ENCODE measurements at places on chromosomes 7 and 10.

- DNase-seq, result no peak
Measured at GRCh38 chr10:46264336-46264735, 22.5 kb upstream of the ANTXRL start.

GRCh38 chr7:957418-958220, 3.1 kb upstream of the ADAP1 start:
- DNase-seq, result no peak

- DNase-seq, result no peak
Measured at GRCh38 chr10:77718957-77719356, 81.3 kb upstream of the KCNMA1 start.

DNA sequence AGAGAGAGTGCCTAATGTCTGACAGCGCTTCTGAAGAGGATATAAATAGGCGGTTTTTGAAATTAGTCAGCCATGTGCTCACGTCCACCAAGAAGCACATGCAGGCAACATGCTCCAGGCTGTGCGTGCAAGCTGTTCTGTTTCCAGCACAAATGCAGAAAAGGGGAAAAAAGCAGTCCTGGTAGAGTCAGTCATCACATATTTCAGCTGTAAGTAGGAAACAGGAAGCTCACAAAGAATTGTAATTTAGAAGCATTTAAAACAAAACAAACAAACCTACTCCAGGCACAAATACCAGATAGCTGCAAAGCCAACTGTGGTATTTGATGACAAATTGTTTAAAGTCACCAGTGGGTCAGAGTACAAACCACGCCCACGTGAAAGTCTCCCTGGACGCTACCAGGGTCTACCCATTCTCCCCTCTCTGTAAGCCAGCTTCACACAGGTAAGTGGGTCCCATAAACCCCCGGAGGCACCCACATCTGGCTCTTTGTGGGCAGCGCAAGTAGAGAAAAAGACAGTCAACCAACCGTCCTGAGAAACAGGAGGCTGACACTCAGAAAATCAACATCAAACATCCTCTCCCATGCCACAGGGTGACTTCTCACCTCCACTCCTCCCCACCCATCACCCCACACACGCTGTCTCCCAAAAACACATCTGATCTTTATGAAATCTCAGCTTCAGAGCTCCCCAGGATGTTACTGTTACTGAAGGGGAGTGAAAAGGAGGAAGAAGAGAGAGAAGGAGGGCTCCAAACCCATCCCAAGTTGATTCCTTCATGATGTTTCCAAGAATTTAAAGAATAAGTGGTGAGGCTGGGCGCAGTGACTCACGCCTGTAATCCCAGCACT, 186.4 kb downstream of the FAM107B start:
- no peak for DNase-seq

DNA sequence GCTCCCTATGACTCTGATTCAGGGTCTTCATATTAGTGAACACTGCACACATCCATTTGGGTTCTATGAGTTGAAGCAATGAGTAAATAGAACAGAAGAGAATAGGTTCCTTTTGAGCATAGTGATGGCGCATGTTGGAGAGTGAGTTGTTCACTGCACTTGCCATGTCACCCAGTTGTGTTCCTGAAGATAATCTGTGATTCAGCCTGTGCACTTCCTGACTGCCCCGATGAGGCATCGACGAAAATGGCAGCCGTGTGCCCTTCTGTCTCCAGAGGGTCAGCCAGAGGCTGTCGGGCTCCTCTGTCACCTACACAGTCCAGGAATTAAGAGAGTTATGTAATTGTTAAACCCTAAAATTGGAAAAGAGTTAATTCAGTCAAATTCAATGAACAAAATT, 94.7 kb downstream of the GALNT11 start:
- no peak for DNase-seq

DNA sequence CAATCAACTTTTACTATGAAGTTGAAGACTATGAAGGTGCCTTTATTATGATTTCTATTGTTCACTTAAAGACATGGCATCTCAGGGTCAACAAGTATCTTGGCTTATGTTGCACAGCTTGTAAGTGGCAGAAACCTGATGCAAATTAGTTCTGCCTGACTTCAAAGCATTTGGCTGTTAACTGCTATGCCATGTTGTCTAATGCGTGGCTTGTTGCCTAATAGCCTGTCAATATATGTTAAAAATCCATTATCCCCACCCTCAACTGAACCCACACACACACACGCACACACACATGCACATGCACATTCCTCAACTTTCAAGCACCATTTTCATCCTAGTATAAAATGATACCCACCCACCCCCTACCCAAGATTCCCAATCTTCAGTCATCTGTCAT, 217.1 kb downstream of the NRG3 start:
- no peak for DNase-seq

DNA sequence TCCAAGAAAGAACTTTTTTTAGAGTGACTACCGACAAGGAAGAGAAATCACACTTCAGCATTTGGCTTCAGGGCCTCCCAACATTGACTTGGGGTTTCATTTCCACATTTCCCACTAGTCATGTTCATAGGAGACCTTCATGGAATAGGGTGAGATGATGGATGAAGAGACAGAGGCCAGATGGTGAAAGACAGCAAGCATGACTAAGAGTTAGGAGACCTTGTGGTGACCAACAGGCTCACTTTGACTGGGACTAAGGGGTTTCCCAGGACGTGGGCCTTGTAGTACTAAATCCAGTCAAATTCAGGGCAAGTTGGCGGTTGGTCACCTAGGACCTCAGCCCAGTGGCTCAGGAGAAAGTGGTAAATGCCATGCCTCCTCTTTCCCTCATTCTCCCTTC, 3.0 kb upstream of the GIMAP5 start:
- DNase-seq, result no peak

GRCh38 chr7:132377015-132377414, 199.3 kb downstream of the PLXNA4 start:
- no peak for DNase-seq

DNA sequence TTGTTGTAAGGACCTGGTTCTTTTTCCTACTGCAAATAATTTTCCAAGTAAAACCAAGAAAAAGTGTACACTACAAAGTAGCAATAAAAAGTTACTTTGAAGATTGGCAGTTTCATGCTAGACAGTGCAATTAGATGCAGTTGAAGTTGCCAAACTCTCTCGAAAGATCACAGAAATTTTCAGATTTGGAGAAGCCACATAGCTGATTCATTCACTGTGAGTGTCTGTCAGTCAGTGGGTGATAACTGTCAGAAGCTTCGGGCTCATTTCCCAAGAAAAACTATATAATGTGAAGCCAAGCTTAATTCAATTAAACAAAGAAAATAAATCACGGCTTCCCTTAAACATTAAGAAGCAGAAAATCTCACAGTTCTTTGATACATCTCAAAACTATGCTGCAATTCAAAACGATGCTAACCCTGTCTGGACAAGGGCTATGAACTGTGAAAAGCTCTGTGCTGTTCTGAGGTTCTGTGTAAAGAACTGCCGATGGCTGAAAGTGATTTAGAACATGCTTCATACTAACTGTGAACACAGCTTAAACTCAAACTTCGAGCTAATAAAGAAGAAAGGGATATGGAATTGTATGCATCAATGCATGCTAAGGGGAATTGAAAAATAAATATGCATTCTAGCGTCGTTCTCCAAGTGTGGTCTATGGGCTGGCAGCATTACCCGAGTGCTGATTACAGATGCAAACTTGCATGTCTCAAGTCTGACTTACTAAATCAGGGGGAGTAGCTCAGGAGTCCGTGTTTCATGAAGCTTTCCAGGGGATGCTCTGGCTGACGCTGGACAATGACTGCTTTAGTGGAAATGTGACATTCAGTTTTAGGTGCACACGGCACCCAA, 557.4 kb downstream of the CALN1 start:
- DNase-seq, result no peak

DNA sequence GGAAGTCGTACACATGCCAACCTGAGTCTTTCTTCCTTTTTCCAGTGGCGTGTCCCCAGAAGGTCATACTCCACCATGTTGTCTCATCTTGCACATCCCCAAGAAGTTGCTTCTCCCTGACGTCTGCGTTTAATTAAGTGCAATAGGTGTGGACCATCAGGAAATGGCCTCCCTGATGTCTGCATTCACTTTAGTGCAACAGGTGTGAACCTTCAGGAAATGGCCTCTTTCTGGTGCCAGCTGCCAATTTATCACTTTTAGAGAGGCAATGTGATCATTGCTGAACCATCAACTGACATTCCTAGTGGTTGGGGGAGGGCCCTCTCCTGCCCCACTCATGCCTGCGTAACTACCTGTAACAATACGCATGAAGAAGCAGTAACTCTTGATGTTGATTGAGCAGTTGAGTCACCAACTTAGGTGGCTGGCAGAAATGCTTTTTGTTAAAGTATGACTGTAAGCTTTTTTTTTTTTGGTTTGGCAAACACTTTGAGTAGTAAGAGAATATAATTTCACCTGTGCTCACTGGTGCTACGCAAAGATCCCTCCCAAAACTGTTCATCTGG, 25.8 kb downstream of the SCIN start:
- DNase-seq, result no peak

DNA sequence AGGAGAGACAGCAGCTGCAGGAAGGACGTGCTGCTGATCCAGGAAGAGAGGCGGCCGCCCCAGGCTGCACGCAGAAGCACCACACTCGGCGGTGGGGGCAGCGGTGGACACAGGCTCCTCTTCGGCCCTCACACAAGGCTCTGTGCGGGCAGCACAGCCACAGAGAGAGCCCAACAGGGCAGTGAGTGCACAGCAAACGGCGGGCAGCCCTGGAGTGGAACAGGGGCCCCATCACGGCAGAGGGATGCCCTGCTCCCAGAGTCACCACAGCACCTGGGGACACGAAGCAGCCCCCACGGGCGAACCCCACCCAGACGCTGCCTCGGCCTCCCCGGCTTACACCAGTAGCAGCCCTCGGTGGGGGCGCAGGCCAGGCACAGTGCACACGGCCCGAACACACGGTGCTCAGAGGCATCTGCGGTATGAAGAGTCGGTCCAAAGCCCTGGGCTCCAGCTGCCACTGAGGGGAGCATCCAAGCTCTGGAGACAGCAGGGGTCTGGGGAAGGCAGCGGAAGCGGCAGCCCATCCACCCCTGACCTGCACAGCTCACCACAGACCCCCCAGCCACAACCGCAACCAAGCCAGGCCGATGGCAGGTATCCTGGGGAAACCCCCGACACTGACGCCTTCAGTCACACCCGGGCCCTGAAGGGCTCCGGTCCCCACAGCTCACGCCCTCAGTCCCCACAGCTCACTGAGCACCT, 16.8 kb downstream of the NUDT1 start:
- no peak for DNase-seq

DNA sequence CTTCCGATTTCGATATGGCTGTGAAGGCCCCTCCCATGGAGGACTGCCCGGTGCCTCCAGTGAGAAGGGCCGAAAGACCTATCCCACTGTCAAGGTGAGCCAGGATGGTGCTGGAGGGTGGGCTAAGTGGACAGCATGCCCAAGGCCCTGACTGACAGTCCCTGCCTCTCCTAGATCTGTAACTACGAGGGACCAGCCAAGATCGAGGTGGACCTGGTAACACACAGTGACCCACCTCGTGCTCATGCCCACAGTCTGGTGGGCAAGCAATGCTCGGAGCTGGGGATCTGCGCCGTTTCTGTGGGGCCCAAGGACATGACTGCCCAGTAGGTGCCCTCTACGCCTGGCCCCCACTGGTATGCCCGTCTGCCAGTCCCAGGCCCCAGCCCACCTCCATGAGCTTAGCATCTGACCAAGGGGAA, 1.2 kb downstream of the NFKB2 start:
- DNase-seq, result no peak

GRCh38 chr10:57754803-57755202, 512.9 kb downstream of the IPMK start:
- DNase-seq, result no peak

GRCh38 chr10:3763852-3764625, 21.0 kb downstream of the KLF6 start:
- DNase-seq, result no peak

DNA sequence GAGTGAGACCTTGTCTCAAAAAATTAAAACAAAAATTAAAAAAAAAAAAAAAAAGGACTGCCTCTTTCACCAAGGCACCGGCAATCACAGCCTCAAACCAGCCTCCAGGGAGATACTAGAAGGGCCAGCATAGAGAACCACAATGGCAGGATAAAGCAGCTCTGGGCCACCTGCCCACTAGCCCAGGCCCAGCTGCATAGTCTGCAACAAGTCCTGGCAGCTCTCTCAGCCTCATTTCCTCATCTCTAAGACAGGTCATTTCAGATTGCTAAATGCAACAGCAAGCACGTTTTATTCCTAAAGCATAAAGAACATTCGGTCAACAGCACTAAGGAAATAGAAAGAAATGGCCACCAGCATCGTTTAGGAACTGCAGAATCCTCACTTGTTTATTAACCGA, 28.8 kb downstream of the XPNPEP1 start:
- DNase-seq, result no peak

GRCh38 chr7:128811631-128812430, 18.4 kb upstream of the FLNC start:
- DNase-seq, result no peak

- no peak for DNase-seq
Measured at GRCh38 chr10:11286261-11286852, 268.7 kb downstream of the CELF2 start.

DNA sequence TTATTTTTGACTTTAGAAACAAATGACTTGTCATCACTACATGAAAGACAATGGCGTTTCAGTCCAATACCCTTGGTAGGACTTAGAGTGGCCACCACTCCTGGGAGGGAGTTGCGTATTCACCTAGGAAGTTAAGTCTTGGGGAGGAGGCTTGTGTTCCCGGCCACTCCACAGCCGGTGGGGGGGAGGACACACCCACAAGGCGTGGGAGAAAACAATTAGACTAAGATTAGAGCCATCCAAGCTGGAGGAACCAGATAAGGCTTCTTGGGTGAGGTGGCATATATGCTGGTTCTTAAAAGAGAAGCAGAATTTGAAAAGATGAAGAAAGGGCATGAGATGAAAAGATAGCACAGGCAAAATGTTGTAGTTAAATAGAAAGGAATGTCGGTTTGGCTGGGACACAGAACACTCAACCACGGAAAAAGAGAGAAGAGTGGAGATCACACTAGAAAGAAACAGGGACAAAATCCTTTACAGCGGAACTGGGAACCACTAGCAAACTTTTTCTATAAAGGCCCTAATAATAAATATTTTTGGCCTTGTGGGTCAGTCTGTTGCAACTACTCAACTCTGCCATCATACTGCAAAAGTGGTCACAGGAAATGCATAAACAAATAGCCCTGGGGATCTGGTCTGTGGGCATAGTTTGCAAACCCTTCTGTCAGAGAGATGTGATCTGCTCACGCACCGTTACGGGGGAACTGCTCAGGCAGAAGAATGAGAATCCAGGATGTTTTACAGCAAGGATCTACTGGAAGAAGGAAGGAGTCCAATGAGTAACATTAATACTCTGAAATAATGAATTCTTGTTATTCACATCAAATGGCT, 651.8 kb downstream of the PARD3 start:
- DNase-seq, result no peak

DNA sequence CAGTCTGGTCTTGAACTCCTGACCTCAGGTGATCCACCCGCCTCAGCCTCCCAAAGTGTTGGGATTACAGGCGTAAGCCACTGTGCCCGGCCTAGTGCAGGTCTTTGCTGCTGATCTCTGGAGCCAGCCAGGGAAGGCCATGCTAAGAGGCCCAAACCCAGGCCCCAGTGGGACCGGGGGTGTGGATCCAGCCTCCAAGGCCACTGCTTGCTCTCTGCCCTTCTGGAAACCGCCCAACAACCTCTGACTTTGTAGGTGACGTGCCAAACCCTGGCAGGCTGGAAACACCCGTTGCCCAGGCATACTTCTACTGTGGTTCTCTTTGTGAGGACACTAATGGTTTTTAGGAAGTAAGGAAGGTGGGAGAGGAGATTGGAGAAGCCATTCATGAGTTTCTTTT, 83.5 kb upstream of the GNA12 start:
- DNase-seq, result no peak

Data from left renal pelvis (tissue), 4 donors.